ENCODE measurements at places on chromosomes 11 and 22. TPM values are rescaled to one million over a fixed set of nuclear protein-coding genes. Genes with fewer than 3 reads are reported as not detected.

DNA sequence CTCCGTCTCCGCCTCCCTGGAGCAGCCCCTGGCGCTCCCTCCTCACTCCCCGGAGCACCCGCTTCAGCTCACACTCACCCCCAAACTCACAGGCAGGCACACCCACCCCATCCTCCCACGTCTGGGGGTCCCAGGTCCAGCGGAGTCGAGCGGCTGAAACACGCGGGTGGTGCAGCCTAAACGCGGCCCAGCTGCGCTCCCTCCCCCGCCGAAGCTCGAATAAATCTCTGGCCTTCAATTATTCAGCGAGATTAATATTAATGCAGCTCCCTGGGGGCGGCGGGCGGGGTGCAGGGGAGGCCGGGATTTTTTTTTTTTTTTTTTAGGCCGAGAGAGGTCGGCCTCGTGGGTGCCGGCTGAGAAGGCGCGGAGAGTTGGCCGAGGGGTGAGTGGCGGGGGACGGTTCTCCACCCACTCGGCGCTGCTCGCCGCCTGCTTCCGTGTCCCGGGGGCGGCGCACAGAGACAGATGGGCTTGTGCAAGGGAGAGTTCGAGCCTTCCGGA, 524 bp upstream of the SLC1A2 start:
- no peak for DNase-seq

TTC36 gene
- 0.55 TPM for total RNA-seq

ANO5 gene
- 71.2 TPM for total RNA-seq

DNA sequence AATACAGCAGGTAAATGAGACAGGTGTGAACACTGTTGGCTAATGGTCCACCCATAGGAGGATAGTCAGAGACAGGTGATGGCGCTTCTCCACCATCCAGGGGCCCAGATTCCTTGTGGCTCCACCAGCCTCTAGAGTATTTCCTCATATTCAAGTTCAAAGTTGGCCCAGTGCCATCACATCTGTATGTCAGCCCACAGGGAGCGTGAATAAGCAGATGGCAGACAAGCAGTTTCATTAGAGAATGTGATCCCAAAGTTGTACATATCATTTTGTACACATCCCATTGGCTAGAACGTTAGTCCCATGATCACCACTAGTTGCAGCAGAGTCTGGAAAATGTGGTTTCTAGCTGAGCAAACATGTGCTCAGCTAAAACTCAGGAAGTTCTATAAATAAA, 11.0 kb upstream of the CWF19L2 start:
- no peak for DNase-seq

MRPL16 gene
- total RNA-seq: 33.7 TPM

GRCh38 chr11:124012697-124013096, at the start of gene OR10G4:
Gene OR10G4 (plus strand): TSS chr11:124012997. CDS start chr11:124015575, 2,578 bp downstream.
- no peak for DNase-seq

- DNase-seq: no peak
Observed at GRCh38 chr22:30357236-30357570, 396 bp downstream of the CCDC157 start.

DNA sequence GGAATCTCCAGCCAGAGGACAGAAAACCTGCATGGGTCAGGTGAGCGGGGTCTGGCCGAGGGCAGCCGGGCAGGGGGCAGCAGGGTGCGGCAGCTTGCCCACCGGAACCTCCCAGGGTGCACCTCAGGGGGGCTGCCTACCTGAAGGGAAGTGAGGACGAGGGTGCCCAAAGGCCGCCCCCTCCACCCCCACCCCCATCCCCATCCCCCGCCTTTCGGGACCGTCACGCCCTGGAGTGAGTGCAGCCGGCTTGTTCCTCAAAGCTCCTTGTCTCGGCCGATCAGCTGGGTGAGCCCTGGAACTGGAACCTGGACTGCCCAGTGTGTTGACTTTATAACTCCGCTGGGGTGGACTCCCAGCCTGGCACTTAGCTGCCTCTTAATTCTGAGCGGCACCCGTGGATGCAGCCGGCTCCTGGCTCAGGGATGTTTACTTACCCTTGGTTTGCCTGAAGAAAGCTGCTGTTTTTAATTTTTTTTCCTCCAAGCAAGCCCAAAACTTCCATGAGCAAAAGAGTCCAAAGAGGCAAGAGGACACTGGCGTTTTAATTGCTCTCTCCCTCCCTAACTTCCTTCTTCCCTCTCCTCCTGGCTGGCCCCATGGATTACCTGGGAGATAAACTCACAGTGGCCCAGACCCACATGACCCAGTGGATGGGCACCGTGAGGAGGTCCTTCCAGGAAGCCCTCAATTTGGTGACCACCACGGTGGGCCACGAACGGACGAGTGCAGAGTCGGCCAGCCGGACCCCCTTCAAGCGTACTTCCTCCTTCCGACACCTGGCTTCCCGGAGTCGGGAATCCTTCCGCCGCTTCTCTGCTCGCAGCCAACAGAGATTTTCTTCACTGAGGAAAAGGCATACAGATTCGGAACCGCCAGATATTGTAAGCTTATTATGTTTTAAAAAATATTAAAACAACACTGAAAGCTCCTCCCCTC, 87.8 kb upstream of the CRYBB3 start:
- peak; percentile 56 for DNase-seq

- no peak for DNase-seq
Observed at GRCh38 chr11:15958910-15959309, 397.4 kb downstream of the SOX6 start.

GRCh38 chr11:111312076-111312475, 13.7 kb downstream of the POU2AF3 start:
- no peak for DNase-seq

GRCh38 chr11:61787928-61788491, 4.4 kb downstream of the TMEM258 start:
- DNase-seq: no peak

- DNase-seq: no peak
Observed at GRCh38 chr22:49867303-49868265, 13.9 kb downstream of the ZBED4 start.

DNA sequence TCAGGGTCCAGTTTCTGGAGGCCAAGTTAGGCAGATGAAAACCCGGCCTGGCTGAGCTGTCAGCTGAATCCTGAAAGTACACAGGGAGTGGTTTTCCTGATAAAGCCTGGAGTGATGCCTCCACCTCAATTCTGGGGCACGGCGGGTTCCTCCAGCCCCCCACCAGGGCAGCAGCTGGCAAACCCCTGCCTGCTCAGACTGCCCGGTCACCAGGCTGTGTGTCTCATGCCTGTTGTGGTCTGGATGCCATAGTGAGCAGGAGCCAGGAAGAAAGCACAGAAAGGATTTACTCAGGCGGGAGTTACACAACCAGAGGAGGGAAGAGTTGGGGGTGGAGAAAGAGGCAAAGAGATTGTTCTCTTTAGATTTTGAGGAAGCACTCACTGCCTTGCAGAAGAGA, 119.9 kb upstream of the RASSF10 start:
- DNase-seq: peak; percentile 45

DNA sequence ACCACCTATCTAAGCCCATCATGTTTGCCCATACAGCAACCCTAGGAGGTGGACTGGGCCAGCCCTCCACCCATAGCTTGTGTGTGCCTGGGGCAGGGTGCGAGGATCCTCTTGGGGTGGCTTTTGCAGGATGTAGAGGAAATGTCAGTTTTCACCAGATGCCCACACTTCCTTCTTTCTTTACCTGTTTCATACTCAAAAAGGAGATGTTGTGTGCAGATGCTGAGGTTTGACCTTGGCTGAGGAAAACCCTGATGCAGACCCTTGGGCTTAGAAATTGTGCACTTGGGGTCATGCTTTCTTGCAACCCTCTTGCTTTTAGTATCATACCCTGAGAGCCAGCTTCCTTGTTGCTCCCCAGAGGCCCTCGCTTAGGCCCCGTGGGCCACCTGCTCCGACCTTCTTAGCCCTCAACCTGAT, 2.2 kb downstream of the HTR3A start:
- no peak for DNase-seq

TRIM29 gene
- 0.95 TPM for total RNA-seq

SHISAL1 gene
- 0.03 TPM for total RNA-seq

DNA sequence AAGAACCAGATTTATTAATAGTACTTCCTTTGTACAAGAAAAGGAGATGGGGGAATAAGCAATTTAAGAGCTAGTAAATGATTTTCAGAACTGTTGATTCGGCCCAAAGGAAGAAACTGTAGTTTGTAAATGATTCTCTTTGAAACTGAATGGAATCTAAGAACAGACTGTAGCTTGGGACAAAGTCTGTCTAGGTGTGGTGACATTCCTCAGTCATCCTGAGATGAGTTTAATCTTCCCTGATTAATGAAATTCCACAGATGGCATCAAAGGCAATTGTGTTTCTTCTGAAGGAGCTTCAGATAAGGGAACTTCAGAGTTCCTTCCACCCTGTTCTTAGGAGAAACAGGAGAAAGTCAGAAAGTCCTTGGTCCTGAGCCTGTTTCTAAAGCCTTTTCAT, 2095.9 kb downstream of the LRRC4C start:
- DNase-seq: no peak

DNA sequence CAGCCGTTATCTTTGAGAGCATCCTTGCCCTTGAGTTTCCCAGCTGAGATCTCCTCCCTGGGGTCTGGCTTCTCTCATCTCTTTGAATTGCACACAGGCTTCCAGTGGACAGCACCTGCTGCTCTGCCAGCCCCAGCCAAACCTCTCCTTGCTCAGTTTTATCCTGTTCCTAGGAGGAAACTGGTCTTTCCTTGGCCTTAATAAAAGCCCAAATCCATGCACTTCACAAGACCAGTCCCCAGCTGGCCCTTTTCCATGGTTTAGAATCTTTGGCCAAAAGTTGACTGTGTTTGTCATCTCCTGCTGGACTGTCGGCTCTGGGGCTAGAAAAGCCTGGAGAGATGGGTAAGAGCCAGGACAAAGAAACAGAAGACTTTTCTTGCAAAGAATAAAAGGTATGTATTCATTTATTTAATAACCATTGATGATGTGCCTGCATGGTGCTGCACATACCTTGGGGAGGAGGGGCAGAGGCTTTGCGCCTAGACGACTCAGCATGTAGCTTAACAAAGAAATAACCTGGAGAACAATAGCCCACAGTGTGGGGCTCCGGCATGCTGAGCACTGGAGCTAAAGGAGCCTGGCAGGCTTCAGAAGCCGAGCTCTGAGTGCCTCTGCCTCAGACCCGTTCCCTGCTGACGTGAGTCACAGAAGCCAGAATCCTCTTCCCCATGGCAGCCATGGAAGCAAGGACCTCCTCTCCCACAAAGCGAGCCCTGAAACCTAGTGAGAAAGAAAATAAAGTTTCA, 319.3 kb upstream of the B3GAT1 start:
- no peak for DNase-seq

- no peak for DNase-seq
Observed at GRCh38 chr11:119320776-119321524, 4.0 kb upstream of the MCAM start.

DNA sequence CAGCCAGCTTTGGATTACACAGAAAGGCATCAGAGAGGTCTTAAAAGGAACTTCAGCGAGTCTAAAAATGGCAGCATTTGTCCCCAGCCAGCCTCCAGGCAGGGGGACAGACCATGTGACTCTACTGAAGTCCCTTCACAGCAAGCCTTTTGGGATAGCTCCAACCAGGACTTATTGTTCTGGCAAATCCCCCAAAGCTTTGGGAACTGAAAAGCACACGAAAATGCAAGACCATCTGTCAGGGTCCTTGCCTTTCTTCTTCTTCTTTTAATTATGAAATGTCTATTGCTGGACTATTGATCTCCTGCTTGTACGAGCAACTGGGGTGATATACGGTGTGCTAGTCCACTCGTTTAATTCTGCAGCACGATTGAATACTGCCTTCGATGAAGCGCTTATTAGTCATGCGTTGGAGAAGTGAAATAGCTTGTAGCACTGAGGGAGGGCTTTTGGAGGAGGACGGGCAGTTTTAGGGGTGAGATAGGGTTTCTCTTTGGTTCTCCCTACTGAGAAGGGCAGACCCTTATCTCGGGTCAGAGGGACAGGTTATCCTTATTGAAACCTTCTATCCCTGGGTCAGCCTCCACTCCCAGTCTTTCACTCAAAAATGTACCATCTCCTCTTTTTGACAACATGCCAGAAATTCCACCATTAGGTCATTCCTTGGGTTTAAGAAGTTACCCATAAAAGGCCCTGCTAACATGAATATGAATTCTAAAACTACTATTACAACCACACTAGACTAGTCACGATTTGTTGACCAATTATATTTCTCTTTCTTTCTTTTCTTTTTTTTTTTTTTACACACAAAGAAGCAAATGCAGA, 416.4 kb downstream of the MIAT start:
- DNase-seq: no peak

KIAA1671 gene
- 27.0 TPM for total RNA-seq

OR8G1 gene
- not detected for total RNA-seq

GRCh38 chr22:46737976-46738646, at the start of gene CERK:
Gene CERK (minus strand): TSS chr22:46738252. CDS start chr22:46738148, 104 bp downstream.
- DNase-seq: peak; percentile 70

- DNase-seq: peak; percentile 100
Observed at GRCh38 chr22:36775964-36776669, at the start of gene IFT27. Gene IFT27 (minus strand): TSS chr22:36776119. CDS start chr22:36775707, 412 bp downstream.

DNA sequence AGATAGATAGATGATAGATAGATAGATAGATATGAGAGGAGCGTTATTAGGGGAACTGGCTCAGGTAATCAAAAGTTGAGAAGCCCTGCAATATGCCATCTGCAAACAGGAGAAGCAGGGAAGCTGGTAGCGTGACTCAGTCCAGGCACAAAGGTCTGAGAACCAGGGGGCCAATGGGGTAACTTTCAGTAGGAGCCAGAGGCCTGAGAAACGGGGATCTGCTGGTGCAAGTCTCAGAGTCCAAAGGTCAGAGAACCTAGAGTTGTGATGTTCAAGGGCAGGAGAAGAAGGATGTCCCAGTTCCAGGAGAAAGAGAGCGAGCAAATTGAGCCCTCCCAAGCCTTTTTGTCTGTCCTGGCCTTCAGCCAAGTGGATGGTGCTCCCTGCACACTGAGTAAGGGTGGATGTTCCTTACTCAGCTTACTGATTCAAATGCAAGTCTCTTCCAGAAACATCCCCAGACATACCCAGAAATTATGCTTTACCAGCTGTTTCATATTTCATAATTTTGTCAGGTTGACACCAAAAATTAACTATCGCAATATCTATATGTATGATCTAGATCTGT, 87.8 kb upstream of the SLC22A12 start:
- DNase-seq: no peak

- DNase-seq: no peak
Observed at GRCh38 chr11:127223026-127223425, 222.5 kb upstream of the KIRREL3 start.

MRGPRF gene
- 3.8 TPM for total RNA-seq

GRCh38 chr11:100932474-100933100, 197.0 kb downstream of the PGR start:
- DNase-seq: no peak

DNA sequence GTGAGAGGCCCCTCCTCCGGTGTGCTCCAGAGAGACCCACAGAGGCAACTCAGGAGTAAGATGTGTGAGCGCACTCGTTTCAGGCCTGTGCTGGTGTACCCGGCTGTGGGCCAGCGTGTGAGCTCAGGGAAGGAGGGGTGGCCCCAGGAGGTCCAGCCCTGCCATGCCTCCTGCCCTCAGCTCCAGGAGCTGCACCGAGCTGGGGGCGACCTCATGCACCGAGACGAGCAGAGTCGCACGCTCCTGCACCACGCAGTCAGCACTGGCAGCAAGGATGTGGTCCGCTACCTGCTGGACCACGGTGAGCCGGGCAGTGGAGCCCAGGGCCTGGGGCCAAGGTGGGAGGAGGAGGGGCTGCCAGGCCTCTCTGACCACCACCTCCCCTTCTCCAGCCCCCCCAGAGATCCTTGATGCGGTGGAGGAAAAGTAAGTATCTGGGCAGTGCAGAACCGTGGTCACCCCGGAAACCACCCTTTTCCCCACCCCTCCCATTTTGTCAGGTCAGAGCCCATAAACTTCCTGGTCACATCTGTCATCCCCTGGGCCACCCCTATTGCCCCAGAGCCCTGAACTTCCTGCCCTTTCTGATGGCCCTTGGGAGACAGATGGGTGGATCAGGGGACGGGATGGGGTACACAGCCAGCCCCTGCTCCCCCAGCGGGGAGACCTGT, 2.5 kb upstream of the MDK start:
- no peak for DNase-seq

PANX3 gene
- total RNA-seq: not detected

GRCh38 chr11:36350137-36350513, 54.0 kb downstream of the PRR5L start:
- DNase-seq: no peak
